ENCODE measurements at places on chromosomes 2 and 18. TPM values are rescaled to one million over a fixed set of nuclear protein-coding genes. Genes with fewer than 3 reads are reported as not detected.

REG3G gene
- total RNA-seq: not detected

CD8B gene
- not detected for total RNA-seq

AFTPH gene
- total RNA-seq: 25.4 TPM

UGT1A9 gene
- not detected for total RNA-seq

CNGA3 gene
- total RNA-seq: under 0.01 TPM

CCDC138 gene
- 4.8 TPM for total RNA-seq

ITPRIPL1 gene
- 1.8 TPM for total RNA-seq

ALLC gene
- not detected for total RNA-seq

FAP gene
- total RNA-seq: 134 TPM

LONRF2 gene
- under 0.01 TPM for total RNA-seq

REG1A gene
- total RNA-seq: not detected

BMP10 gene
- not detected for total RNA-seq

EML6 gene
- total RNA-seq: 4.1 TPM

SIX3 gene
- total RNA-seq: 0.39 TPM

DNAH7 gene
- total RNA-seq: 0.73 TPM

TMEM163 gene
- not detected for total RNA-seq

ATOH8 gene
- 5.5 TPM for total RNA-seq

SYT4 gene
- not detected for total RNA-seq

KLHL29 gene
- 6.2 TPM for total RNA-seq

UGT1A5 gene
- total RNA-seq: not detected

DPP4 gene
- total RNA-seq: 214 TPM

SNTG2 gene
- total RNA-seq: not detected

MC5R gene
- not detected for total RNA-seq

DYNAP gene
- not detected for total RNA-seq

ASIC4 gene
- not detected for total RNA-seq

SLC35F6 gene
- total RNA-seq: 61.0 TPM

PCARE gene
- not detected for total RNA-seq

CCDC74B gene
- 2.2 TPM for total RNA-seq

RESP18 gene
- not detected for total RNA-seq

AQP4 gene
- not detected for total RNA-seq

IL1RL2 gene
- 2.2 TPM for total RNA-seq

TSN gene
- 47.3 TPM for total RNA-seq

NDC80 gene
- total RNA-seq: 43.2 TPM

ADCY3 gene
- total RNA-seq: 48.9 TPM

LCT gene
- not detected for total RNA-seq

SIX2 gene
- total RNA-seq: 11.4 TPM

CCDC148 gene
- total RNA-seq: 0.37 TPM

BUB1 gene
- 68.6 TPM for total RNA-seq

GLI2 gene
- 2.6 TPM for total RNA-seq

LOXL3 gene
- total RNA-seq: 2.2 TPM

L3MBTL4 gene
- total RNA-seq: 0.20 TPM

ACMSD gene
- not detected for total RNA-seq

FOXD4L1 gene
- total RNA-seq: not detected

AQP12B gene
- total RNA-seq: not detected

KCNJ3 gene
- total RNA-seq: not detected

TRIM43B gene
- not detected for total RNA-seq

TMEM198 gene
- 1.2 TPM for total RNA-seq

DSEL gene
- total RNA-seq: 119 TPM

FBXO36 gene
- 3.3 TPM for total RNA-seq

OTX1 gene
- total RNA-seq: 0.20 TPM

GAD1 gene
- total RNA-seq: not detected

RUFY4 gene
- total RNA-seq: not detected

SERPINB4 gene
- under 0.01 TPM for total RNA-seq

ITGB6 gene
- under 0.01 TPM for total RNA-seq

NT5C1B gene
- total RNA-seq: not detected

CCDC150 gene
- total RNA-seq: 7.3 TPM

ZC3H8 gene
- total RNA-seq: 9.4 TPM

EGR4 gene
- not detected for total RNA-seq

RASGRP3 gene
- 0.73 TPM for total RNA-seq

Measured in subcutaneous preadipocyte (primary cell).